Activated CD4-positive, alpha-beta T cell treated with anti-CD3 and anti-CD28 coated beads, Interleukin-2, amount 10 ng/mL, durations not matched to agents 24 days and 14 days (primary cell): ENCODE measurements at places on chromosomes 7 and 10. TPM values are rescaled to one million over a fixed set of nuclear protein-coding genes. Genes with fewer than 3 reads are reported as not detected.

DNA sequence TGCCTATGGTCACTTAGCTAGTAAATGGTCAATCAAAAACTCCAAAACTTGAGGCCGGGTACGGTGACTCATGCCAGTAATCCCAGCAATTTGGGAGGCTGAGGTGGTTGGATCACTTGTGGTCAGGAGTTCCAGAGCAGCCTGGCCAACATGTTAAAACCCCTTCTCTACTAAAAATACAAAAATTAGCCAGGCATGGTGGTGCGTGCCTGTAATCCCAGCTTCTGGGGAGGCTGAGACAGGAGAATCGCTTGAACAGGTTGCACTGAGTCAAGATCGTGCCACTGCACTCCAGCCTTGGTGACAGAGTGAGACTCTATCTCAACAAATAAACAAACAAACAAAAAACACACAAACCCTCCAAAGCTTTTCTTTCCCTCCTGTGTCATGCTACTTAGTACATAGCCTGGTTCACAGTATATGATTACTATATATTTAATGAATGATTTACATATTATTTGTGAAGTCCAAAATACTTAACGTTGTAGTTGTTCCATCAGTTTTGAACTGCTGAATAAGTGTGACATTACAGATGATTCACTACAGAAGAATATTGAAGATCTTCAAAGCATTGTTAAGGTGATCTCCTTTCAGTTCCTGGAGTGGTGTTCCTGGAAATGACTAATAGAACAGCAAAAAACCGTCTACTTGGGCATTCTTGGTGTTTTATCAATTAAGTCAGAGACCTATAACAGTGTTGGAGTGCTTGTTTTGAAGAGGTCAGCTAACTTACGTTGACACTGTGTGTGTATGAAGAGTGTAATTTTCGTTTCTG is 72.9 kb downstream of the ADK start:
- DNase-seq, result no peak

- DNase-seq, result no peak
Observed at GRCh38 chr7:73427902-73428787, 5.4 kb upstream of the FZD9 start.

DNA sequence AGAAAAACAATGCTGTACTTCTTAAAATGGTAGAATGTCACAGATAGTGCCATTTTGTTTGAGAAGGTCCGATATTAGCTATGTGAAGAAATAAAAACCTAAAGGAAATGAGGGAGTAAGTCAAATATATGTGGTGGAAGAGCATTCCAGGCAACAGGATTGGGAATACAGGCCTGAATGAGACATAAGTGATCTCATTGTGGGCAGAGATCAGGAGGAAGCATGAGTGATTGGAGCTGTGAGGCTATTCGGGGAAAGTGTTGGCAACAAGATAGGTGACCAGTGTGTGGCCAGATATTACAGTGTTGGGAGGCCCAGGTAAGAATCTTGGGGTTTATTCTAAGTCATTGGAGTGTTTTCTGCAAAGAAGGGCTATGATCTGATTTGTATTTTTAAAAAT is 41.3 kb upstream of the AGMO start:
- DNase-seq, result no peak

The WNT8B gene
- total RNA-seq, result 0.16 and 0.43 TPM in 2 replicates
